ENCODE measurements at places on chromosomes 3 and 15.

DNA sequence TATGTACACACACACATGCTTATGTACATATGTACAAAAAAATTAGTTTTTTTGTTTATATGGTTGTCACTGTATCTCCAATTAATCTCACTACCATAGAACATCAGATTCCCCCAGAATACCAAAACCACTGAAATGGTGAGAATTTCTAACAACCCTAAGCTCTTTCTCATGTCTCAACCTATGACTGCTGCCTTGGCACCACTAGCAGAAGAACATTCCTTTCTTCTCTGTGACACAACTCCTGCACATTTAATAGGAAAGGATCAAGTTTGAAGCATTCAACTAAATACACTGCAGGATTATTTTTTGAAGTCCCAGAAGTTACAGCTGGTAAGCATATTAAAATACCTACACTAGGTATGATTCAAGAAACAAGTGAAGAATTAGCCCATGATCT is 109.6 kb downstream of the FAM174B start:
- DNase-seq: no peak

DNA sequence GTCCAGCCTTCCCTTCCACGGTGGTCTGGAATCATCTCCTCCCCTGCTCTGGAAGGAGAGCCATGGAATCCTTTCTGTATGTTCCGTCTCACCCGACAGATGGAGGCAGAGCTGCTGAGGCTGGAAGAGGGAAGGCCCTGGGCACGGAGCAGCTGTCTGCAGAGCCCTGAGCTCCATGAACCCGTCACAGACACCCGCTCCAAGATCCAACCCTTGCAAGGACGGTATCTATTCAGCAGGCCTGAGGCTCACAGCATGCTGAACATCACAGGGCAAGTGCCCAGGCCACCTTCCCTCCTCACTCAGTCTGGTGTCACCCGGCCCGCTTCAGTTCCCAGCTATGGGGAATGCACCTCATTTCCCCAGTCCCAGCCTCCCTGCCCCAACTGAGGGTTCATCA is 103.9 kb downstream of the LRIG1 start:
- no peak for DNase-seq

- DNase-seq: no peak
Observed at GRCh38 chr3:187919544-187919943, 174.3 kb upstream of the BCL6 start.

DNA sequence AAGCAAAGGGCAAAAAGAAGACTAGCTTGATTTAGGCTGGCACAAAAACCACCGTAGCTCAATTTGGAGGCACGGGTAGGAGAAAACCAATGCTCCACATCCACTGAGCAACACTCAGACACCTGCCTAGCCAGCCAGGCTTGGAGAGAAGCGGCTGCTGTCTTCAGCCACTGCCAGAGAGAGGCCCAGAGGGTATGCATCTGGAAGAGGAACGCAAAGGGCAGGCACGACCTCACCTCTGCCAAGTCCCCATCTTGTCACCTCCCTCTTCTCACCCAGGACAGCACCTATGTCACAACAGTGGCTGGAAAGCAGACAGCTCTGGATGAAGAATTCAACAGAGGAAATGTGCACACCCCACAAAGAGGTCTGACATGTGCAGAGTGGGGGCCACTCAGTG is 93.5 kb downstream of the ADAMTS17 start:
- no peak for DNase-seq

GRCh38 chr3:36282766-36283165 is 97.5 kb upstream of the STAC start:
- DNase-seq: no peak

DNA sequence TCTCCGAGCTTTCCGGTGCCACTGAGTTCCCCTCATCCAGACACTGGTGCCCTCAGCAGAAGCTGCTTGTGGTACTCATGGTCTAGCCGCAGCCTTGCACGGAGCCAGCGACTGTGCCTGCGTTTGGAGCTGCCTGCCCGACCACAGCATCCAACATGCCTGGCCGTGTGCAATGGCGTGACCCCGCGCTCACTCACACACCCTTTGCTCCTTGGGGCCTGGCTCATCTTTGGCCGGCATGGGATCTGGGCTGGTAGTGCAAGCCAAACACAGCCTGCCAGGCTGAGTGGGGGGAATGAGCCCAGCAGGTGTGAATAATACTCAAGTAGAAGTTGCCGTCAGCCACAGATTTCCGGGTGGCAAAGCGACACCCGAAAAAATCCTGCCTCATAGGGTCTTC is 1178.7 kb upstream of the GBE1 start:
- no peak for DNase-seq

- DNase-seq: no peak
Observed at GRCh38 chr3:59531066-59531745, 481.4 kb upstream of the CFAP20DC start.

GRCh38 chr3:52431459-52432223 is 13.3 kb downstream of the SEMA3G start:
- DNase-seq: no peak

DNA sequence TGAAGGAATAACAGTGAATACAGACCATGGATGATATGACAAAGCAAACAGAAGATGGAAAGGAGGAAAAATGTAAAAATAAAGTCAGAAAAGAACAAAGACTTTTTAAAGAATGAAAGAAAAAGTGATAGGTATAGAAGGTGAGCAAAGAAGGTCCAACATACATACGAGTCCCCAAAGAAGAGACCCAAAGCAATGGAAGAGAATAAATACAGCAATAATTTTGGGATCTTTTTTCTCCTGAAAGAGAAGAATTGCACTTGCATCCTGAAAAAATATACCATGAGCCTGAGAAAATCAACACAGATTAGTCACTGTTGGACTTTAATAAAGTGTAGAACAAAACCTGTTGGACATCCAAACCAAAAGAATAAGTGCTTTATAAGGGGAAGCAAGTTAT is 85.3 kb upstream of the SLC6A1 start:
- no peak for DNase-seq

- no peak for DNase-seq
Observed at GRCh38 chr3:125262161-125262560, 49.6 kb upstream of the SLC12A8 start.

DNA sequence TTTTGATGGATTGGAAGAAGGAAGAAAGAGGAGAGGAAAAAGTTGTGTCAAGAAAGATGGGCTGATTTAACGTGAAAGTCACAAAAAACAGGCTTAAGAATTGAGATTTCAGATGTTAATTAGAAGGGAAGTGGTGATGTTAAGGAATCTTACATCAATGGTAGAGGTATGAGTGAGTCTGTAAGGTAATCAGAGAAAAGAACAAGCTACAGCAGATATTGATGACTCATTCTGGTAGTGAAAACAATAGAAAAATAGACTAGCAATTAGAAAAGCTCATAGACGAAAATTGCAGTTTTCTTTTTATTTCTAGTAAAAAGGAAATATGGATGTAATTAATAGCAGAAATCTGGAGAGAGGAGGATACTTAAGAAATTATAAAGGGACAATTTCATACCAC is 559.6 kb downstream of the MCTP2 start:
- no peak for DNase-seq

DNA sequence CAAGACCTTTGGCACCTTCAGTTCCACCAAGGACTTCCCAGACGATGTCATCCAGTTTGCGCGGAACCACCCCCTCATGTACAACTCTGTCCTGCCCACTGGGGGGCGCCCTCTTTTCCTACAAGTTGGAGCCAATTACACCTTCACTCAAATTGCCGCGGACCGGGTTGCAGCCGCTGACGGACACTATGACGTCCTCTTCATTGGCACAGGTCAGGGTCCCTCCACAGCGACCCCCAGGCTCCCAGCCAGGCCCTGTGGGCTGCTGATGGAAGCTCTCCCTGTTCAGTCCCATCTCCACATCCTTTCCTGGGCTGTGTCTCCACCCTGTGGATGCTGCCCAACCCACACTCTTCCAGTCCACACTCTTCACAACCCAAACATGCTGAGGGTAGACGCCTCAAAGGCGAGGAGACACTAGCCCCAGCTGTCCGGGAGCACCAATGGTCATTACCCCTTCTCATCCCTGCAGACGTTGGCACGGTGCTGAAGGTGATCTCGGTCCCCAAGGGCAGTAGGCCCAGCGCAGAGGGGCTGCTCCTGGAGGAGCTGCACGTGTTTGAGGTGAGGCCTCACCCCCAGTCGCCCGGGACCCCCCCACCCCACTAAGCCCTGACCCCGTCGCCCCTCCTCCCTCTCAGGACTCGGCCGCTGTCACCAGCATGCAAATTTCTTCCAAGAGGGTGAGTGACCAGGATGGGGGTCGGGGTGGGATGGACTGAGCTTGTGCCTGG is 4.3 kb upstream of the LSMEM2 start:
- DNase-seq: peak; percentile 63

DNA sequence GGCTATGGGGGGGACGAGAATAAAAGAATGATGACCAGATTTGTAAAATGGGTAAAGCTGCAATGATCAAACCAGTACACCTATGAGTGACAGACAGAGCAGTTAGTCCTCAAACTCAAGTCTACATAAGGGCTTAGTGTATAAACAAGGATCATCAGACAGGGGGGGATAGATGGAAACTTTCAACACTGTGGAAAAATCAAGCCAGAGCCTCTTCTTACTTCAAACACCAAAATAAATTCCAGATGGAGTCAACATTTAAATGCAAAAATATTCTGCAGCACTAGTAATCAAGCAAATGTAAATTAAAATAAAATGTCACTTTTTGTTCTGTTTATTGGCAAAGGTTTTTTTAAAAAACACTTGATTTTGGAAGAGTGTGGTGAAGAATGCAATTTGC is 205.9 kb upstream of the RGMA start:
- no peak for DNase-seq

GRCh38 chr3:52401551-52401950 is 43.4 kb downstream of the SEMA3G start:
- DNase-seq: no peak

DNA sequence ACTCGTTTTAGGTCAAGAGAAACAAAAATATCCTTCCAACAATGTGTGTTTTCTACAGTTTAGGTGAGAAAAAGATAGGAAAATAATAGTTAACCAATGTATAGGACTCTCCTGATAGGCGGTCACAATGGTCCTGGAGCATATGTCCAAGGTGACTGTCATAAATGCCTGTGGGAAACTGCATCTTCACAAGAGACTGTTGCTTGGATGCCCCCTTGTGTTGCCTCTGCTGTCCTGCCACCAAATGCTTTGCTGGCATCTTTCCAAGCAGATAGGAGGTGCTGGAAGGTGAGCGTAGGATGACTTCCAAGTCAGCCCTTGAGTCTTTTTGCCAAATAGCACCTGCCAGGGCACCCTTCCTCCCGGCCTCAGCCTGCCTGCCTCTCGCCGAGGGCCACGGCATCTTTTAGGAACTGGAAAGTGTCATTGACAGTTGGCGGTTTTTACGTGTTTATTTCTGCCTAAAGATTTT is 24.1 kb upstream of the SACM1L start:
- DNase-seq: peak; percentile 50

DNA sequence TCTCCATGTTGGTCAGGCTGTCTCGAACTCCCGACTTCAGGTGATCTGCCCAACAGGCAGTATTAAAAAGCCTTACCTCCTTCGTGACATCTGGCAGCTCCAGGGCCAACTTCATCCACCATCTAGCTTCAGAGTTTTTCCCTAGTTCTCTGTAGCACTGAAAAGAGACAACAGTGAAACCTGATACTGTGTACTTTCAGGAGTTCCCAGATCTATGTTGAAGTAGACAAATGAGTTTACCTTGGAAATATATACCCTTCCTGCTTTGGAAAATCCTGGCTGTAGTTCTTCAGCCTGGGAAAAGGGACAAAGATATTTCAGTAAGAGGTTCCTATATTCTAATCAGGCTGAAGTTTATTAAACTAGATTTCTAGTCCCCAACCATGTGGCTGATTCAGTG is 18.0 kb downstream of the RMDN3 start:
- DNase-seq: no peak

DNA sequence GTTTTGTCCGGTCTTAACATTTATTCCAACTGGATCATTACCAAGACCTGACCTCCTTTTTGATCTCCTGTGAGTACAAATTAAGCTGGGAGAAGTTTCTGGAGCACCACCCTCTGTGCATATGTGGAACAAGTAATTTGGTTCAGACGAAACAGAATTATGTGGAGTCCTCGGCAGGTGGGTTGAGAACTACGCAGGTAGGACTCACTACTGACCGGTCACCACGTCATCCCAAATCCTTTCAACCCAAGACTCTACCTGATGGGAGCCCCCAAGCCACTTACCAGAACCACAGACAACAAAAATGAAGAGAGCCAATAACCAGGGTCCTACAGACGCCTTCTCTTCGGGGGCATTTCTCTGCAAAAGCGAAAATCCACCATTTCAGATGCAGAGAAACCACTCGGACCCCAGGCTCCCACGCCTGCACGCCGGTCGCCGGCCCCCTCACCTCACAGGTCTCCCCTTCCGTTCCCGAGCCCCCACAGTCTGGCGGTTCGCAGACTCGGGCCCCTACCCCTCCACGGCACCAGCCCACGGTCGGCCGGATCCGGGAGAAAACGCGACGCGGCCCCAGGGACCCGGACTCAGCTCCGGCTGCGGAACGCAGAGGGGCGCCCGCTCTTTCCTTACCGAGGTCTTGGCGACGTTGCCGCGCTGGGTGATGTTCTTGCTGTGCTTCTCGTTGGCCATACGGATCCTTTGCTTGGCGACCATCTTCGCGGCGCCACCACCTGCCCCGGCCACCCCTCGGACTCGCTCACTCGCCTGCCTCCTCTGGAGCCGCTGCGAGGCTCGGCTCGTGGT is 674 bp downstream of the SERP1 start:
- peak; percentile 33 for DNase-seq

- DNase-seq: no peak
Observed at GRCh38 chr15:52224211-52224610, 33.0 kb upstream of the GNB5 start.

DNA sequence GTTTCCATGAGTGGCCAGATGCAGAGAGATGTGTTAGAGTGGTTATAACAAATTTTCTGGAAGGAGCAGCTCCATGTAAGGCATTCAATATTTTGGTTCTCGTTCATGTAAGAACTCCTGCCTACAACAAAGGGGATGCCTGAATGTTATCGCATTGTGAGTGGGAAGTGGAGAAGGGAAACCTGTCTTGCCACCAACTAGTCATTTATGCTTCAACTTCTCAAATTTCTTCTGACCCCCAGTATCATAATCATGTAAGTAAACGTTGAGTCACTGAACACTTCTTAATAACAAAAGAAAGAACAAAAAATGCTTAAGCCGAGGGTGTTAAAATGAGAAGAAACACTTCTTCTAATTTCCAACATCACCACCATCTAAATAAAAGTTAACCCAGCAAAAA is 62.0 kb upstream of the MRPL3 start:
- DNase-seq: no peak

DNA sequence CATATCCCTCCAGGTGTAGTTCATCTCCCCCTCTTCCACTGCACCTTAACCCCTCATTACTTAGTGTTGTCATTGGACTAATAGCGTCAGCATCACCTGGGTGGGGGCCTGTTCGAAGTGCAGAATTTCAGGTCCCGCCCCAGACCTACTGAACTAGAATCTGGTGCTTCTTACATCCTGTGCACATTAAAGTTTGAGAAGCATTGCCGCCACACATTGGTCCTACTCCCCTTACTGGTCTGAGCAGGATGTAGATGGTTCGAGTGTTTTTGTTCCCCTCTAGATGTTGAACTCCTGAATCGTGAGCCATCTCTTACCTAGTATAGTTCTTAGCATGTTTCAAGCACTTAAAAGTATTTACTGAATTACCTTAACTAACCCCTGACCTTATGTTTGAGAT is 13.2 kb downstream of the KLHL18 start:
- DNase-seq: no peak

- DNase-seq: no peak
Observed at GRCh38 chr3:149280671-149281349, 52.6 kb downstream of the TM4SF18 start.
